ENCODE measurements at places on chromosomes 7 and 10. TPM values are rescaled to one million over a fixed set of nuclear protein-coding genes. Genes with fewer than 3 reads are reported as not detected.

TBX20 gene
- total RNA-seq: 1.1 TPM

KIF20B gene
- total RNA-seq: 34.5 TPM

AGMO gene
- not detected for total RNA-seq

ARMC3 gene
- total RNA-seq: 14.4 TPM

TMEM213 gene
- total RNA-seq: not detected

GLI3 gene
- not detected for total RNA-seq

GJD4 gene
- total RNA-seq: not detected

CDNF gene
- total RNA-seq: 0.48 TPM

SYT15 gene
- 1.9 TPM for total RNA-seq

HYAL4 gene
- total RNA-seq: not detected

GIMAP6 gene
- total RNA-seq: not detected

CALHM3 gene
- 13.1 TPM for total RNA-seq

KBTBD2 gene
- 56.7 TPM for total RNA-seq

SORCS1 gene
- not detected for total RNA-seq

DPCD gene
- 21.5 TPM for total RNA-seq

NOS3 gene
- total RNA-seq: 1.8 TPM

INMT gene
- not detected for total RNA-seq

CCL24 gene
- not detected for total RNA-seq

SLC39A12 gene
- not detected for total RNA-seq

NPTX2 gene
- total RNA-seq: not detected
